Hematopoietic multipotent progenitor cell treated with erythropoietin and hydrocortisone succinate and interleukin-3 and kit ligand, for 17 days (in vitro differentiated cells): ENCODE measurements at places on chromosomes 4 and X.

DNA sequence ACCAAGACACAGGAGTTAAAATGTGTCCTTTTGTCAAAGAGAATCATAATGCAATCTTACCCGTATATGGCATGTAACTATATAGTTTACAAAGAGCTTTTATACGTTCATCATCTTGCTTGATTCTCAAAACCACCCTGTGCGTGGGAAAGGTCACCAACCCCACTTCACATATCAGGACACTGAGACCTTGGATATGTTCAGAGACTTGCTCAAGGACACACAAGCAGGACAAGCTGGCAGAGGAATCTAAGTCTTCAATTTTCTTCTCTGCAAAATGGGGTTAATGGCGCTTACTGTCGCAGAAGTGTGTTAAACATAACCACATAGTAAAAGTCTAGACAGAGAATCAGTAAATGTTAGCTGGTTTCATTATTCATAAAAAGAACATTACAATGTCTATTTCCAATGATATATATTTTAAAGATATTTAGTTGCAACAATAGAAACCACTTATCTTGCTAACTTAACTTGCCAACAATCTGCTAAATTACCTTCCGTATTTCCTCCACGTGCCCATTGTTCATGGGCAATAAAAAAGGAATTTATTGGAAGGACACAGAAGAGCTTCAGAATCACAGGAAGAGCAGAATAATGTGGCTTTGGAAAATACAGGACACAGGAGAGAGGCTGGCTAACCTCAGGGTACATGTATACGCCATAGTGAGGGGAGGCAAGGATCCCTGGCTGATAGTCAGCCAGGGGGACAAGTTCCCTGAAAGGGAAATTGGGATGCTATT, 64.6 kb upstream of the TAPT1 start:
- DNase-seq: no peak

- DNase-seq: no peak
These were observed 13.2 kb downstream of the FRMD7 start for GRCh38 chrX:132114607-132115006.

GRCh38 chr4:24473309-24473721, 111.0 kb downstream of the DHX15 start:
- DNase-seq: no peak

GRCh38 chr4:177239878-177240277, 69.8 kb upstream of the NEIL3 start:
- no peak for DNase-seq

GRCh38 chr4:31984872-31985271, 1264.7 kb downstream of the PCDH7 start:
- DNase-seq: no peak

- DNase-seq: no peak
These were observed 25.2 kb upstream of the SMIM20 start for GRCh38 chr4:25888781-25889180.

- no peak for DNase-seq
These were observed 21.2 kb upstream of the TBC1D9 start for GRCh38 chr4:140777386-140777785.

GRCh38 chrX:48489892-48490291, 13.9 kb downstream of the FTSJ1 start:
- DNase-seq: no peak

GRCh38 chr4:118290951-118291350, 61.9 kb downstream of the PRSS12 start:
- DNase-seq: no peak

DNA sequence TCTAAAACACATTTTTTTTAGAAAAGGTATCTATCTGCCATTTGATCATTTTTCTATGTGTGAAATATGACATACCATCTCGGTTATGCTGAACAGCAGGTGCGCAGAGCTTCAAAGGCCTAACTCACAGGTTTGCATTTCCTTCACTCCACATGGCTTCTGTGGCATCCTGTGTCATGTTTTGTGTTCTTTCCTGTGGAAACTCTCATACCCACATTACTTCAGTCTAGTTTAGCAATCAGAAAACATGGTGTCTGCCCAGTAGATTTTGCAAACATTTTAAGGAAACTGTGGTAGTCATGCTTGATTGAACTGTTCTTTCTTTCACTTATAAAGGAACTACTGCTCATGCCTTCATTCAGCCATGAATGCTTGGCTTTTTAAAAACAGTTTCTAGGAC, 11.3 kb upstream of the ARAP2 start:
- DNase-seq: no peak

- DNase-seq: no peak
These were observed 25.9 kb downstream of the NSG1 start for GRCh38 chr4:4412641-4413372.

DNA sequence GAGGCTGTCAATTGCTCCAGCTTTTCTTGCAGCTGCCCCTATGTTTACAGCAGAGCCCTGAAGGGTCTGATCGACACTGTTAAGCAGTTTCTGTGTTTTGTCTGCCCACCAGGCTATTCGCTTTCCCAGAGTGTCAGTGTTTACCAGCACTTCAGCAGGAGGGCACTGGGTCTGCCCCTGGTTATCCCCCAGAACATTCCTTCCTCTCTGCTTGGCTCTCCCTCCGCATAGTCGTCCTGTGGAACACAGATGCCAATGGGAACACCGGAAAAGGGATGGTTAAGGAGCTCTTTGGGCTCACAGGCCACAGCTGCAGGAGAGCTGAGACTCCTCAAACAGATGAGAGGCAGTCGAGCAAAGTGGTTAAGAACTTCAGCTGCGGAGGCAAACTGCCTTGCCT, 71.3 kb upstream of the FBXW7 start:
- no peak for DNase-seq

GRCh38 chrX:67604979-67605703, 61.3 kb downstream of the AR start:
- DNase-seq: no peak

DNA sequence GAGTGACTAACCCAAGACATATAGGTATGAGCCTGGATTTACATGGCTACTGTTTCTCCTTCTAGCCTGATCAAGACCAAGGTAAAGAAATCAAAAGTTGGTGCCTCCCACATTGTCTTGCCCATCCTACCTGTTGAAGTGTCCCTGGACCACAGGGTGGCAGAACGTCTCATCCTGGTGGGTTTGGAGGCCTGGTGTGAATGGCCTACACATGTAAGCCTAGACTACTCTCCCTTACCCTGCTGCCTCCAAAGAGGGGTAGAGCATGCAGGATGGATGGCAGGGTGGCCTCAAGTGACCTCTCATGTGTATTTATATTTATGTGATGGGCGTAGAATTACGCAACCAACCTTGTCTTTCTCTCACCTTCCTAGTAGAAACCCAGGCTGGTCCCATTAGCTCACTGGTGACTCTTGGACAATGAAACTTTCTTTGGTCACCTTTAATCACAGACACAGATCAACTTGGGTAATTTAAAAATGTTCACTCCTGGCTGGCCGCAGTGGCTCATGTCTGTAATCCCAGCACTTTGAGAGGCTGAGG, 73.3 kb upstream of the SOD3 start:
- DNase-seq: no peak

GRCh38 chr4:174119830-174120229, 163.6 kb downstream of the FBXO8 start:
- DNase-seq: no peak

DNA sequence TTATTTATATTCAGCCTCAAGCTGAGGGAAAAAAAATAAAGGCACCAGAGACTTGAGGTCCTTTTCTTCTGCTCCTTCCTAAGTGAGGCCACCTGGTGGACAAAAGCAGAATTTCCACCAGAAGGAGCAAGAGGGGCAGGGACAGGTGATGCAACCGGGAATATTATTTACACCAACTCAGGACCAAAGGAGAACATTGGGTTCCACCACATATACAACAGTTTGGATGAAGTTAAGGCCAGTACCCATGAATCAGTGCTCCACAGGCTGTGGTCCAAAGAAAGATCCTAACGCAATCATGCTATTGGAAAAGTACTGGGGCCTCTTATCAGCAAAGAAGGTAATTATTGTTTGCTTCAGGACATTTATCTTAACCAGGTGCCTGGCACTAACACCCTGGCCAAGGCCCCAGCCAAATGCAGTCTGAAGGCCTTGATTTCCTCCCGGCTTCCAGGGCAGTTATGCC, 57.4 kb downstream of the TSC22D3 start:
- peak; percentile 78 for DNase-seq

DNA sequence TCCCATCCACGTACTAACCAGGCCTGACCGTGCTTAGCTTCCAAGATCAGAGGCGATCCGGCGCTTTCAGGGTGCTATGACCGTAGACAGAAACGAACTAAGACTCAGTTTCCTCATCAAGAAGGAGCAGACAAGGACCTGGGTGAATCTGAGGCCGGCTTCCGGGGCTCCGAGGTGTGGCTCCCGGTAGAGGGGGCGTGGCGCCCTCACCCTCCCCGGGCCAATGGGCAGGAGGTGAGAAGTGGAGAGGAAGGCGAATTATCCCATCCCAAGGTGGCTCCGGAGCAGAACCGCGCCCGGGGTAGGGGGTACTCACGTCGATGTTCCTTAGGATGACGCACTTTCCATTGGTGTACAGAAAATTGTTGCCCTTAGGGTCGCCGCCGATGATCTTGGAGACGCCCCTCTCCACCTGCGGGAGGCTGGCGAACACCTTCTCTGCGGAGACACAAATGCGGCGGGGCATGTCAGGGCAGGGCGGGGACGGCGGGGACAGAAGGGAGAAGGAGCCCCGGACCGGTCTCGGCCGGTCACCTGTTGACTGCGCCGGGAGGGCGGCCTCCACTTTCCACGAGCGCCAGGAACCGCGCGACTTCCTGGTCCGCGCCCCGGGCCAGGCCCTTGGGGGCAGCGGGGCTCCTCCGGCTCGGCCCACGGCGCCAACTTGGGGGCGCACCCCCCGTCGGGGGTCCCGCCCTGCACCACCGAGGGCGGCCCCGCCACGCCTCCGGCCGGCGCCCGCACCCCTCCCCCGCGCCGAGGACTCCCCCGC, 616 bp downstream of the WDR1 start:
- peak; percentile 62 for DNase-seq

- DNase-seq: no peak
These were observed 15.8 kb upstream of the GYPE start for GRCh38 chr4:143921181-143921580.

DNA sequence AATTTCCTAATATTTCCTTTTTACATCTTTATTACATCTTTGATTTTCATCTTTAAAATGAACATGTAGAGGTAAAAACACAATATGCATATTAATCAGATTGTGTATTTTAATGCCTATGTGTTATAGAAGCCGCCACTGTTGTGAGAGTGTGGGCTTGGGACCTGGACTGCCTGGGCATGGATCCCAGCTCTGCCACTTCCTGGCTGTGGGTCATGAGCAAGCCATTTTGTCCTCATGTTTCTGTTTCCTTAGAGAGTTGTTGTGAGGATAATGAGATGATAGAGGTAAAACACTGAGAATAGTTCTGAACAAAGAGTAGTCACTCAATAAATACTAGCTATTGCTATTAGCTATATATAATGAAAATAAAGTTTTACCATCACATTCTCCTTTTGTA, 38.4 kb upstream of the SCOC start:
- DNase-seq: no peak

DNA sequence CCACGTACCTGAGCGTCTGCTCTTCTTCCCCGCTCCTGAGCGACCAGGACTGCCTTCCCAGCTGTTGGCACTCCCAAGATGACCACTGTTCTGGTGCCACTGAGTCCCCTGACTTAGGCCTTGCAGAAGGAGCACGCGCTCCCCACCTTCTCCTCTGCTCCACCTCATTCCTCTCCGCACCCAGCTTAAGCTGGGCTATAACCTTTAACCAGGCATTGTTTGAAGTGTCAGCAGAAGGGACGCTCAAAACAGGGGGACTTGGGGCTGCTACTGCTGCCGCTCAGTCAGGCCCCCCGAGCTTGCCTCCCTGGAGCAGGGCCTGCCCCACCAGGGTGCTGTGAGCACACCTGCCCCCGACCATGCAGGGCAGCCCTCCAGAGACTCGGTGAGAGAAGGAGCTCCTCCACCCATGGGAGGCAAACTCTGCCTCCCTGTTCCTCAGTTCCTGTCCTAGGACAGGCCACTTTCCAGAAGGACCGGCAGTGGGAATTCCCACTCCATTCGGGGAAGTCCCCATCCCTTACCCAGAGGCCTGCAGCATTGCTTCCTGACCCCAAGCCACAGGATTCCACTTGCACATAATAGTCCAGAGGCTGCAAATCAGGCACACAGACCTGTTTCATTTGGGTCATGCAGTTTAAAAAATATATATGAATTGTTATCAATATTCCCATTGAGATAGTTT, 99.7 kb upstream of the ENPP6 start:
- no peak for DNase-seq

DNA sequence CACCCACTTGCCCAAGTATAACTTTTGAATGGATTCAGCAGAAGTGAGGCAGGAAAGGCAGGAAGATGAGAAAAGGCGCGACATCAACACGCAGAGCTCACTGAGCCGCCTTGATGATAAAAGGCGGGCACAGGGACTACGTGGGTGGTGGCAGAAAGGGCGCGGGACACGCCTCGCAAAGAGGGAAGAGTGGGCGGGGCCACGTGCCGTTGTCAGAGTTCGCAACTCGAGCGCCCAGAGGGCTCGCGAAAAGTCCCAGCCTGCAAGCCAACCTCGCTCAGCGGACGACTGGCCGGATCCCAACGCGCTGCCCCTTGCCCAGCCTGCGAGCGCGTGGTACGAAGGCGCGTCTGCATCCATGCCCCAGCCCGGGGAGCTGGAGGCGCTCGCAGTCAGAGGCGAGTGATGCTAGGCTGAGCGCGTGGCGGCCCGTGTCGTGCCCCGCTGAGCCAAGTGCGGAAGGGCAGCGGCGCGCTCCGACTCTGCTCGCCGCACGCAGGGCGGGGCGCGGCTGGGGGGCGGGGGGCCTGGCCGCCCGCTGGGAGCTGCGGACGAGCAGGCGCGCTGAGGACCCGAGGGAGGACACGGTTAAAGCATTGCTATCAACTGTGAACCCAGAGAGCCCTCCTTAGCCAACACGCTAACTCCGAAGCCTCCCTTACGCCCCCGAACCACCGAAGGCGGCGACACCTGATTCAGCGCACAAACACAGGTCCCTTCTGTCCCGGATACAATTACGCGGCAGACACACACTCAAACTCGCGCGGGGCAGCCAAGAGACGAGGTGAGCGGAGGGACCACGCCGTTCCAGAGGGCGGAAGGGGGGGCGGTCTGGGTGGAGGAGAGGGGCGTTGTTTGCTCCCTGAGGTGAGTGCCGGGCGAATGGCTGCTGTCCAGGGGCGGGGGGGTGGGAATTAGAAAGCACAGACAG, at the start of gene UGT8:
TSS of gene UGT8 (plus strand) at position 617 of the 931 bp plus-strand sequence. CDS start 24,074 bp downstream, outside the sequence.
- no peak for DNase-seq

DNA sequence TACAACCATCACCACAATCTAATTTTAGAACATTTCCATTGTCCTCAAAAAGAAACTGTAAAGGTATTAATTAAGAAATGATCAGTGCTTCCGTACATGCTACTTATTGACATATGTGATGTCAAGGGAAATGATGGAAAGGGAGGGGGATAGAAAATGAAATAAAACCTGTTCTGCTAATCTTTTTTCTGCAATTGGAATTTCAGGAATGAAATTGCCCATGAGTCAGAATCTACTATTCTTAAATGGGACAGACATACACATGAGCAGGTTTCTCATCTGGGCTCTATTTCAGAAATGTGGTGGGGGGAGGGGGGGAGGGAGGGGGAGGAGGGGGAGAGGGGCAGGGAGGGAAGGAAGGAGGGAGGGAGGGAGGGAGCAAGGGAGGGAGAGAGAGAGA, 91.0 kb downstream of the SHROOM4 start:
- no peak for DNase-seq
